GF-D8 (cell line): ENCODE measurements at places on chromosomes 4 and X.

DNA sequence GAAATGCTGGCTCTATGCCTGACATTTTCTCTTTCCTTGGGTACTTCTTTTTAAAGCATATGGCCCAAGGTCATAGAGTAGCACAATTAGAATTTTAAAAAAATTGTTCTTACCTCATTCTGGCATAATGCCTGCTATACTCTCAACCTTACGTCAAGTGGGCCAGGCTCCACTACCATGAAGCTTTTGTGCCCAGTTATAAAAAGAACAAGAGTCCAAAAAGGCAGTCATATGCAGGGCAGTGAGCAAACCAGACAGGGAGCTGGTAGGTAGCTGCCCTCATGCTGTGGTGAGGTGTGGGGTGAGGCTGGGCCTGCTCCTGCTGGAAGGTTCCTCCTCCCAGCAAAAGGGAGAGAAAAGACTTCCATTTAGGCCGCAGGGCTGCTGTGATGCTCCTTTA lies 64.4 kb upstream of the UCP1 start:
- no peak for DNase-seq

DNA sequence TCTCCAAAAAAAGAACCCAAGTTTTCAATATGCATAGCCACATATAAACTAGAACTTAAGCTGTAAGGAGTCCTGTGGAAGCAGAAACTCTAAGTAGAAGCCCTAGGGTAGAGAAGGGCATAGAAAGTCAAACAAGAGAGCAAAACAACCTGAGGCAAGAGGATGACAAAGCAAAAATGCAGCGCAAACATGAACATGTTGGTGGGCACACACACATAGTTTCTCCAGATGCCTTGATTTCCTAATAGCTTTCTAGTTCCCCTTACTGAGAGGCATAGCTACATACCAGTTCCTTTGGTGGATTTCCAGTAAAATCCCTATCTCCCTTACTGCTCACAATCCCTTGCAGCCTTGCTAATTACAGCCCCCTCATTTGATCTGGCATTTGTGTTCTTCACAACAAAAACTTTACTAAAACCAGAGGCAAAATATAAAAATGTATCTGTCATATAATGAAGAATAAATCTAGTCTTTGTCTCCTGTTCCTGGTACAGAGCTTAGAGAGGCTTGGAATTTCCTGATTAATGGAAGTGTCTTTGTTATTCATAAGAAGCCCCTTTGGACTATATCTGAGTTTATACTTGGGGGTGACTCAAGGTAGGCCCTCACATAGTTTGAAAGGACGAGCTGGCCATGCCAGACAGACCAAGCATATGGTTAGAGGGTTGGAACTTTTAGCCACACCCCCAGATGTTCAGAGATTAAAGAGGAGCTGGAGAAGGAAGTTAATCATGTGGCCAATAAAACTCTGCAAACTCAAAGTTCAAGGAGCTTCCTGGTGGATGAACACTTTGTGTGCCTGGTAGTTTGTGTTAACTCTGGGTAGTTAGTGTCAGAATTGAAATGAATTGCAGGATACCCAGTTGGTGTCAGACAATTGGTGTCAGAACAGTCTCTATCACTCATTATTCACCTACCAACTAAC lies 52.7 kb upstream of the ZCCHC13 start:
- DNase-seq: peak; percentile 87

GRCh38 chr4:151803246-151803645 lies 42.4 kb upstream of the GATB start:
- no peak for DNase-seq

- DNase-seq: no peak
Observed at GRCh38 chr4:54586320-54586955, 71.3 kb upstream of the KIT start.

GRCh38 chrX:47483306-47484268 lies 565 bp upstream of the ZNF41 start:
- DNase-seq: no peak

GRCh38 chr4:72205831-72206230 lies 174.0 kb downstream of the NPFFR2 start:
- DNase-seq: no peak

DNA sequence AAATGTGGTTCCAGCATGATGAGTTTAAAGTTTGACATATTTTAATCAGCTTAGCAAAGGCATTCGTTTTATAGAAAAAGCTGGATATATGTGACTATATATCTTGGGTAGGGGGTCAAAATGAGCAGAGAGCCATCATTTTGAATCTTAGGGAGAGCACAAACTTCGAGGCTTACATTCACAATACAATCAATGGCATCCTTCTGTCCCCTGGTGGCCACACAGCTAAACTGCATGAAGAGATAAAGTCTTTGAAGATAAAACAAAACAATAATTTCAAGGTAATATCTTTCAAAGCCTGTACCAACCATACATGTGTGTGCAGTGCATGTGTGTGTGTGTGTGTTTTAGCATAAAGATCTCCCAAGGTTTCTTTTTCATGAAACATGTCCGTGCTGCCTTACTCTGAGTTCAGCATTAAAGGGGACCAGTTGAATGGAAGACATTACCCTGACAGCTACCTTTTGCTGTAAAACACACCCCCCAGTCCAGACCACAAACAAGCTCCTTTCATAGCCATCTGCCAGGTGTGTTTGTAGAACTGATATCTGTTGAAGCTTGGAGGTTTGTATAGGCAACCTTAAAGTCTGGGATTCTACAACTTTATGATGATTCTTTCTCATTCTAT lies 22.0 kb downstream of the DYNLT3 start:
- no peak for DNase-seq

GRCh38 chrX:139126493-139126892 lies 404.0 kb upstream of the F9 start:
- DNase-seq: peak; percentile 8

DNA sequence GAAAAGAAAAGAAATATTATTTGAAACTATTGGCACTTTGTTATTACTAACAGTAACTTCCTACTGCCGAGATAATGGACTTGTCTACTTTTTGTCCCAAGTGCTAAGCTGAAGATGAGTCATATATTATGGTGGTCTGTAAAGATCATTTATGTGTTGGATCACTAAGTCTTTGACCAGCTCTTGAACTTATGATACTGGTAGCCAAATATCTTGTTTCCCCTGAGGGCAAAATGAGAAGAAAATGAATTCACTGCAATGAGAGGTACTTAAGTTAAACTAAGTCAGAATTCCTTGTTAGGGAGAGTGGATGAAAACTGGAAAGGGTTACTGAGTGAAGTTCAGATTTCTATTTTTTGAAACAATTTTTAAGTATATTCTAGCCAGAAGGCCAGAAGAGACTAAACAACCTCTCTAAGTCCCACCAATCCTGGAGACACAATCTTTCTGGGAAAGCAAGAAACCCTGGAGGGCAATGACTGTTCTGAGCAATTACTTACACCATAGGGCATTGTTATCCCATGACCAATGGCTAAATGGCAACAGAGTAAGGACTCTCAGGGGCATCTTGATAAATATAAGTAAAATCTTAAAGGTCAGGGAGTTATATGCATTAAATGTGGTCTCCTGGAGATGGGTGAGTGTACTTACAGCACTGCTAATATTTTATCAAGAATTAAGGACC lies 287.7 kb downstream of the STIM2 start:
- DNase-seq: no peak

- DNase-seq: peak; percentile 26
Observed at GRCh38 chr4:48047421-48047844, 30.9 kb downstream of the NIPAL1 start.

GRCh38 chrX:4588056-4588455 lies 874.6 kb upstream of the PRKX start:
- no peak for DNase-seq

GRCh38 chrX:133988010-133988409 lies 2.6 kb upstream of the GPC3 start:
- DNase-seq: no peak

DNA sequence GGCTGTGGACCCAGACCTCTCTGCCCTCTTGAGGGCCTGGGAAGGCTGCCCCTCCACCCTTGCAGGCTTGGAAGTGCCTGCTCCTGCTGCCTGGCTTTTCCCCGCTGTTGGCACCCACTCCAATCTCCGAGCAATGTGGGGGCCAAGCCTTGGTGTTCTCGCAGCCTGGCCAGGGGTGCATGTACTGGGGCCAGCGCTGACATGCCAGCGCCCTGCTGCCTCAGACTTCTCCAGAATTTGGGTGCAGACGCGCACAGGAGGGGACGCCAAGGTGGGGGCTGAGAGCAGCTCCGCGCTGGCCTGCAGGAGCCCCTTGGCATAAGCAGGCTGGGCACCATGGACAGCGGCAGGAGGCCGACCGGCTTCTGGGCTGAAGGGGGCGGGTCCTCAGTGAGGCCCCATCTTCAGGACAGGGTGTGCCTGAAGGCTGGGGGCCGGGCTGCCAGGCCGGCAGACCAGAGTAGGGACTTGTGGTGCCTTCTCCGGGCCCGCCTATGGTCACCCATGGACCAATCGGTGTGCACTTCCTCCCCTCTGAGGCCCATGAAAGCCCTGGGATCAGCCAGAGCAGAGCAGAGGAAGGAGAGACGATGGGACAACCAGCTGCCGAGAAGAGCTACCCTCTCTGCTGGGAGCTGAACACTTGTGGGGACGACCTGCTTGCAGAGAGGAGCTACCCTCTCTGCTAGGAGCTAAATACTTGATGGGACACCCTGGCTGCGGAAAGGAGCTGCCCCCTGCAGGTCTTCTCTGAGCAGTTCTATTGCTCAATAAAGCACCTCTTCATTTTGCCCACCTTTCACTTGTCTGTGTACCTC lies 118.3 kb downstream of the DNAAF6 start:
- DNase-seq: no peak

DNA sequence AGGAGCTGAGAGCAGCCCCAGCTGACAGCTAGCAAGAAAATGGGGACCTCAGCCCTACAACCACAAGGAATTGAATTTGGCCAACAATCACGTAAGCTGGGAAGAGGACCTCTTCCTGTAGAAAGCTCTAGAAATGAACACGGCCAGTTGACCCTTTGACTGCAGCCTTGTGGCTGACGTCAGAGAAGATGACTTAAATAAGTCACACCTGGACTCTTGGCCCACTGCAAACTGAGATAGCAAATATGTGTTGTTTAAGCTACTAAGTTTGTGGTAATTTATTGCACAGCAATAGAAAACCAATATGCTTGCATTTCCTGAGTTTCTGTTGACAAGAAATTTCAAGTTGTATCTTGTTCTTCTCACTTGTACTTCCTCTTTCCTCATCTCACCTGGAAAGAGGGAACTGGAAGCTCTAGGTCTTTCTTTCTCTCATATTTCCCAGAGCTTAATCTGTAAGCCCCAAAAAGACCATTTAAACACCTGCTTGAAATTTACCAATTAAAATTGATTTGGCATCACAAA lies 18.8 kb downstream of the PRKG2 start:
- no peak for DNase-seq

DNA sequence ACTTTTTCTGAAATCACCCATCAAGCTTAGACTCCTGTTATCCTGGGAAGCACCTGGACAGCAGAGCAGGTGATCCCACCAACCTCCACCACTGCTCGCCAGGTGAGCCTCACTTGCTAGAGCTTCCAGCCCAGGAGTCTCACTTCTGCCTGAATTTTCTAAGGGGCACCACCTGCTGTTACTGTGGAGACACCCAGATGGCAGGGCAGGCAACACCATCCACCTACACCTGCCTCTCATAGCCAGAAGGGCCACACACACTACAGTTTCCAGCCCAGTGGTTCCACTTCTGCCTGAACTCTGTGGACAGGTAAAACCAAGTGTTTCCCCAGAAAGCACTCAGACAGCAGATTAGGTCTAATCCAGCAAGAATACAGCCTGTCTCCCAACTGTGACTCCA lies 262.0 kb downstream of the ARAP2 start:
- no peak for DNase-seq

GRCh38 chr4:13159041-13159620 lies 325.0 kb downstream of the RAB28 start:
- no peak for DNase-seq

GRCh38 chrX:9378980-9379696 lies 85.7 kb upstream of the TBL1X start:
- peak; percentile 67 for DNase-seq
